ENCODE measurements at places on chromosomes 1 and 21. TPM values are rescaled to one million over a fixed set of nuclear protein-coding genes. Genes with fewer than 3 reads are reported as not detected.

AMPD1 gene
- total RNA-seq: not detected

TENT5C gene
- 0.07 TPM for total RNA-seq

WLS gene
- total RNA-seq: 17.7 TPM

SLAMF9 gene
- total RNA-seq: 0.40 TPM

CLCN6 gene
- 5.9 TPM for total RNA-seq

NR1I3 gene
- total RNA-seq: not detected

LCE2A gene
- total RNA-seq: not detected

BRWD1 gene
- total RNA-seq: 11.7 TPM

CREB3L4 gene
- 10.5 TPM for total RNA-seq

CD244 gene
- not detected for total RNA-seq

SPRR4 gene
- total RNA-seq: not detected

NBPF19 gene
- 3.7 TPM for total RNA-seq

ATP1A4 gene
- not detected for total RNA-seq

SPRR2E gene
- not detected for total RNA-seq

C1orf141 gene
- not detected for total RNA-seq

HAO2 gene
- total RNA-seq: not detected

LHX8 gene
- total RNA-seq: 1.1 TPM

LRRC53 gene
- total RNA-seq: not detected

ADAM30 gene
- not detected for total RNA-seq

KRTAP27-1 gene
- total RNA-seq: not detected

AKR7A3 gene
- 0.18 TPM for total RNA-seq

SLC44A3 gene
- total RNA-seq: 1.8 TPM

DMRTA2 gene
- 0.16 TPM for total RNA-seq

HLX gene
- total RNA-seq: 5.5 TPM

TSEN15 gene
- 31.5 TPM for total RNA-seq

BSND gene
- total RNA-seq: not detected

IVL gene
- not detected for total RNA-seq

OR6N1 gene
- not detected for total RNA-seq

FLG2 gene
- not detected for total RNA-seq

APCS gene
- total RNA-seq: not detected

CHIA gene
- not detected for total RNA-seq

GIPC2 gene
- total RNA-seq: not detected

PMVK gene
- 39.8 TPM for total RNA-seq

RASSF5 gene
- 1.3 TPM for total RNA-seq

WNT3A gene
- not detected for total RNA-seq

ALX3 gene
- not detected for total RNA-seq

LYPD8 gene
- 0.21 TPM for total RNA-seq

NEXN gene
- 5.1 TPM for total RNA-seq

AMY1C gene
- total RNA-seq: not detected

RGS4 gene
- total RNA-seq: 0.08 TPM

TMEM53 gene
- 13.6 TPM for total RNA-seq

ILDR2 gene
- 0.02 TPM for total RNA-seq

PLD5 gene
- 1.3 TPM for total RNA-seq

NFYC gene
- total RNA-seq: 39.5 TPM

ZDHHC18 gene
- 42.3 TPM for total RNA-seq

TNNI3K gene
- not detected for total RNA-seq

TFF2 gene
- total RNA-seq: 0.47 TPM

TINAGL1 gene
- 0.69 TPM for total RNA-seq

ELOVL1 gene
- total RNA-seq: 138 TPM

ZBTB37 gene
- 0.73 TPM for total RNA-seq

All from A549 treated with RU486 at 1 μM for 4 hours (cell line).